ENCODE measurements at places on chromosomes 5 and 9.
A peak's percentile ranks its signal among the peaks of the same experiment; 100 is the strongest.

DNA sequence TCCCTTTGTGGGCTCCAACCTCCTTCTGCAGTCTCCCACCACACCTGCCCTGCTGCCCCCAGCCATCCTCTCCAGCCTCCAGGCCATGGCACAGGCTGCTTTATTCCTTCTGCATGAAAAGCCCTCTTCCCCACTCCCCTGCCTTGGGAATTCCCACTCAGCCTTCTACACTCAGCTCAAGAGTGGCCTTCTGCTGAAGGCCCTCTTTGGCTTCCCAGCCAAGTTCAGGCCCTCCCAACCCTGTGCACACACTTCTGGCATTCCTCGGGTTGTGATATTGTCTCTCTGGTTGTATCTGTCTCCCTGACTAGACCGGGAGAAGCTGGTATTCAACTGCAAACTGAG is 5.7 kb downstream of the SHB start:
- DNase-seq, result no peak

GRCh38 chr9:137812356-137813023 is 65.1 kb upstream of the CACNA1B start:
- DNase-seq, result no peak

DNA sequence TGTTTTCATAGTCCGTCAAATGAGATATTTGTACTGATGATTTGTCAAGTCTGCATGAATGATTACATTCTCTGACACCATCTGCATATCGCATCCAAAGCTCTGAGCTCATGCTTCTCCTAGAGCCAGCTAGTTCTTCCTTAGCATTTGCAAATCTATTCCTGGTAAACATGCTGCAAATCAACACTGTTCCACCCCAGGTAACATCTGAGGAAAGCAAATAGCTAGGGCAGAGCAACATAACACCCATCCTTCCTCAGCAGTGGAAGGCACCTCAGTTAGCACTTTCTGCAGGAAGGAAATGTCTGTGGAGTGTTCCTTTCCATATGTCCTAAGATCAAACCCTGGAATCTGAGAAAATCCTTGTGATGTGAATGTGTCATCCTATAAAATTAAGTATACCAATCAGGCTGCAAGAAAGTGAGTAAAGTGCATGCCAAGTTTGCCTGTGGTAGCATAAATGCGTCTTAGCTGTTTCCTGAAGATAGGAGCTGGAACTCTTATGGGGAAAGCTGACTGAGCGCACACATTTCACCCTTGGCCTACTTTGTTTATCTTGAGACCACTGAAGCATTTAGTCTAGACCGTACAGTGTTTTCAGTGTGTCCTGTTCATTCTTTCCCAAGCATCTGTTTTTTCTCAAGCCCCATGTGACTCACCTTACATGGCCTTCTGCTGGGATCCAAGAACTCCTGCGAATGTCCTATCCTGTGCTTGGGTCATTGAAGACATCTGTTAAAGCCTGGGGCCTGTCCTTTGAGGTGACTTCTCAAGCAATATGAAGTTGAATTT is 50.9 kb upstream of the STARD4 start:
- peak; percentile 93 for DNase-seq

DNA sequence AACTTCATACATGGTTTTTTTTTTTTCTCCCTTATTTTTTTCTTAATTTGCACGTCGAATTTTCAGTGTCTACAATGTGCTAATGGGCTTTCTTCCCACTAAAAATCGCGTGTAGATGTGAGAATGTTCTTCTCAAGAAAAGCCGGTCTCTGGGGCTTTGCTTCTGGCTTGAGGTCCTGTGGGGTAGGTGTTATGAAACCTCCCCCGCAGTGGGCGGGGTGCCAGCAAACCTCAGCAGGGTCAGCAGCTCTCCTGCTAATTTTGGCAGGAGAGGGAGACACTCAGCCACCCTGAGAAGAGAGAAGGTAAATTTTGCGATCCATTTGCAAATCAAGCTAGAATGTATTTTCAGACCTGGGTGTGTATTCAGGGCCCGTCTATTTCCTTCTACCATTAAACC is 59.9 kb downstream of the NPR3 start:
- DNase-seq, result no peak

DNA sequence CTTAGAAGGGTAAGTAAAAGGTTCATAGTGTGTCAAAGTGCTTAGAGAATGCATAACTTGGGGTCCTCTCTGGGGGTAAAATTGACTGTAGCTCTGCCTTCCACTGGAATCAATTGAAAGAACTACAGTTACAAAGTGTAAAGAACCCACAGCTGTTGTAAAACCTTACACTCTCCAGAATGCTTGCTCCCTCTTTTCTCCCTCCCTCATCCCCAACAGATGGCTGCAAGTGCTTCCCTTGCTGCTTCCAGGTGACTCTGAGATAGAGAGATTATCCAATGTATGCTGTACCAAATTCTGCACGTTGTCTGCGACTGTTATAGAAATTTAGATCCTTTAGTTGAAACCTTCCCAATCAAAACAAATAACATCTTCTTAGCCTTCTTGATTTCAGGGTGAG is 126.0 kb downstream of the STK32A start:
- DNase-seq, result no peak

DNA sequence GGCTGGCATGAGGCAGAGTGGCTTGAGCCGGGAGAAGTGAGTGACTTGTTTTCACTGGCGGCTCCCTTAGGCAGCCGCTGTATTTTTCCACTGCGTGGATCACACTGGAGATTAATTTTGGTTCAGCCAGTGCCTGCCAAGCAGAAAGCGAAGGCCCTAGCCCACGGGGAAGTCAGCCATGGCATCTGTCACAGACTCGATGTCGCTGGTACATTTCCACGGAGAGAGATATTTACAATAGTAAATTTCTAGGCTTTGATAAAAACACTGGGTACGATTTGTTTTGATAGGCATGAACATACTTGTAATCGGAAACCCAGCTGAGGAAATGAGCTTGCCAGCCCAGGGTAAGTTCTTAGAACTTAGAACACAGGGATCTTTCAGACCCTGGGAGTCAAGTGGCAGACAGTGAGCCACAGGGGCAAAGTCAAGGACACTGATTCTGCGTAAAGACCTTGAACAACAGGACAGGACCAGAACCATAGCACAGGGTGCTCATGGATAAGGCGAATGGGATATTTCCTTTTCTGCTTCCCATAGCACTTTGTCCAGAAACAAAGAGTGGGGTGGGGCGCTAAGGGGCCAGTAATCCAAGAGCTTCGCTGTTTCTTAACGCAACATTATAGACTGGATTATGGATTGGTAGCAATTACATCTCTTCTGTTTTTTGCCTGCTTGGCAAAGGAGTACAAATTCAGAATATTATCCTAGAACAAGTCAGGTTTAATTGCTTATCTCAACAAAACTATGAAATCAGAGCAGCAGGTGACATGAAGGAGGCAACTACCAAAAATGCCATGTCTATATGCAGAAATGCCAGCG is 4.5 kb downstream of the DUSP1 start:
- DNase-seq, result peak; percentile 64

DNA sequence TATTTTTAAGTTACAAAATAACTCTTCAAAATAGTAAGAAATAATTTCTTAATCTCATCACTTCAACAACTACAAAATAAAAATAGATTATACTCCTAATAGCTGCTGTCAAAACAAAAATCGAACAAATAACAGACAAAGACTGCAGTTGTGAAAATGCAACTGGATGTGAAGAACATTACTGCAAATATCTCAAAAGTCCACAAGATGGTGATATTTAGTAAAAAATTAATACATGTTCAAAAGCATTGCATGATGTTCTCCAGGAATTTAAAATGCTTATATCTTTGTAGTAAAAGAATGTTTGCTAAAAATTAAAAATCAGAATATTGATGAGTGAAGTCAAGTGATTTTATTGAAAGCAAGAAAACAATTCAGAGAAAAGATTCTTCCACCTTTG is 66.2 kb downstream of the MPDZ start:
- peak; percentile 10 for DNase-seq

DNA sequence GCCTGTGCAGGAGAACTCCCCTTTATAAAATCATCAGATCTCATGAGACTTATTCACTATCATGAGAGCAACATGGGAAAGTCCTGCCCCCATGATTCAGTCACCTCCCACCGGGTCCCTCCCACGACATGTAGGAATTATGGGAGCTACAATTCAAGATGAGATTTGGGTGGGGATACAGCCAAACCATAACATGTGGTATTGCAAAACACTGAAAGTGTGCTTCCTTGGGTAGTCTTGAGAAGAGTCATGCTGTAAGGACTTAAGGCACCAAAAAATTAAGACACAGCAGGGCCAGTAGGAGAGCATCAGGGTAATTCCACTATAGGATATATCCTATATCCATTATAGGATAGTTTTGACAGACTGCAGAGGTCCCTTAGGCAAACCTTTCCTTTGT is 29.4 kb upstream of the GDNF start:
- peak; percentile 48 for DNase-seq

- no peak for DNase-seq
Observed at GRCh38 chr5:178434851-178435250, 155.3 kb downstream of the COL23A1 start.

DNA sequence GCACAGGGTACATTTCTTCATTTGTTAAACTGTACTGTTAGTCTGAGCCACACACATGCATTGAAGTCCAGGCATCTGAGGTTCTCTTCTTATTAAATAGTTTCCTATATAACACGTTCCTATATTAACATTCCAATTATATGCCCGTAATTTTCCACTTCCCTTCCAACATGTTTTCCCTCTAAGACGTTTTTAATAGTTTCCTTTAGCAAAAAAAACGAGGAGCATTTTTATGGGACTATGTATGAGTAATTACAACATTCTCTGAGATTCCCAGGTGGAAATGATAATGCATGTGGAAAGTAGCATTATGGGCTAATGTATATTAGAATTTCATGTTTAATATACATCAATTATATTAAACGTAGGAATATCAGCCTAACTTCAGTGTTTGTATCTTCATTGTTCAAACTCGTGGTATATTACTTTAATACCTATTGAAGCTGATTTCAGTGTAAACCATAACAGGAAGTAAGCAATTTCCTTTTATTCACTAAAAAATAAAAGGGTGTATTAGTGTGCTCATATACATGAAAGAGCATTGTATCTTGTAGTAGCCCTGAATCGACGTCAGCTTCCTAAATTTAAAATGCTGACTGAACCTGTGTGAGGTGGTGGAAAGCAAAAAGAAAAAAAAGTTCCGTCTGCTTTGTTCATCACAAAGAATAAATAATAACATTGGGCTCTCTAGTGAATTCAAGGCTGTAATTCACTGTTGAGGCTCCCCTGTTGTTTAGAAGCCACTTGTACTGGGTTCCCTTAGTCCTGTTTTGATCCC is 11.3 kb downstream of the SMARCA2 start:
- DNase-seq, result no peak
